Stimulated activated CD8-positive, alpha-beta memory T cell treated with anti-CD3 and anti-CD28 coated beads, Interleukin-4, amount 100 ng/mL, for 4 hours (primary cell): ENCODE measurements at places on chromosomes 5 and 9.

DNA sequence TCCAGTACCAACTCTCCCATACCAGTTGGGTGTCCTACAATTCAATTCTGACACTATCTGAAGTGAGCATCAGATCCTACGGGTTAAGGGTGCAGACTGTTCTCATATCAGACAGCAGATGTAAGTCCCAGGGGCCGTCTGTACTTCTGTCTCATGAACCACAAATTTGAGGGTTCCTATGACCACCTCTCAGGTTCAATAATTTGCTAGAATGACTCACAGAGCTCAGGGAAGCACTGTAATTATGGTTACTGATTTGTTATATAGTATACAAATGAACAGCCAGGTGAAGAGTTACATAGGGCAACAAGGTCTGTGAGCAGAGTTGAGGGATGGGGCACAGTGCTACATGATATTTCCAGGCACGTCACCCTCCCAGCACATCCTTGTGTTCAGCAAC is 499.1 kb downstream of the DMAC1 start:
- DNase-seq: no peak

DNA sequence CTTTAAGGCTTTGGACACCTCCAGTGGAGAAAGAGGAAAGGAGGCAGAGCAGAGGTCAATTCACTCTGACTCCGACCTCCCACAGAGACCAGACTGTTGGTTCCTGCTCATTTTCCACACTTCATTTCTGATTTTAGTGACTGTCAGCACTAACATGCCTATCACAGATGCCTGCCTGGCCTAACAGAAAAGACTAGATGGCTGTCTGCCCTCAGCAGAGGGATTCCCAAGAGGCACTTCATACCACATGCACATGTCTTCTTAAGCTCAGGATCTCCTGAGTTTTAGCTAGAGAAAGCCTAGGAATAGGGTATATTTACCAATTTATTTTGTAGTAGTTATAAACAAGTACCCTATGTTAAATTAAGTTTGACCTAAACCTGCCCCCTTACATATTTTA is 336.0 kb downstream of the ENC1 start:
- no peak for DNase-seq

DNA sequence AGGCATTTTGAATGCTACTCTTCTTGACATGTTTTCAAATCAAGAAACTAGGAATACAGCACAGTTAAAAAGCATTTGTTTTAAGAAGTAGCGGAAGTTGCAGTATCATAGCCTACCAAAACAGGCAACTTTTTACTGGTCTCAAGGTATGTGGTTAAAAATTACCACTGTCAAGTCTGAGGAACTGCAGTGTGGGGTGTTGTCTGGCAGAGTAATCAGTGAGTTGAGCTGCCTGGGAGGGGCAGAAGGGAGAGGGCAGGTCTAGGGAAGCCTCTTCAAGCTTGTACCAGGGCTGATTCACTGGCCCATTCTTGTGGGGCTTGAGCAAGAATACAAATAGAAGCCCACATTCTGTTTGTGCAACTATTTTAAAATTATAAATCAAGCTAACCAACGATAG is 42.4 kb upstream of the SV2C start:
- no peak for DNase-seq

- no peak for DNase-seq
Measured at GRCh38 chr5:114581136-114581535, 219.3 kb downstream of the KCNN2 start.

- no peak for DNase-seq
Measured at GRCh38 chr9:105978826-105979225, 284.5 kb downstream of the TMEM38B start.

- DNase-seq: no peak
Measured at GRCh38 chr9:90907790-90908189, 106.2 kb downstream of the SYK start.

GRCh38 chr9:127393645-127394044 is 3.3 kb upstream of the SLC2A8 start:
- DNase-seq: no peak

DNA sequence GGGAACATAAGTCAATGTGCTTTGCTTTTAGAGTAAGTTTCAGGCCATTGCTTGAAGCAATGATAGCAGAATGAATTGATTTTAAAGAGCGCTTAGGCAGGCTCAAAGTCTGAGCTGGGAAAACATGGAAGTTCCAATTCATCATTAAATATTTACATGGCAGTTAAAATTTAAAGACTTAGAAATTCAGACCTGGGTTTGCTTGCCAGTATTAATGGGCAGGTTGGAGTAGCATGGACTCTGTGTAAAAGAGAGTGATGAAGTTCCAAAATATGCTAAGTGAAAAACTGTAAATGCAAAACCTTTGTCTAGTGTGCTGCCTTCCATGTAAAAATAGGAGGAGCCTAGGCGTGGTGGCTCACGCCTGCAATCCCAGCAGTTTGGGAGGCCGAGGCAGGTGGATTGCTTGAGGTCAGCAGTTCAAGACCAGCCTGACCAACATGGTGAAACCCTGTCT is 48.3 kb upstream of the PIK3R1 start:
- DNase-seq: no peak

- no peak for DNase-seq
Measured at GRCh38 chr9:74824654-74825053, 63.1 kb downstream of the TRPM6 start.

GRCh38 chr5:113606298-113607134 is 93.0 kb downstream of the YTHDC2 start:
- DNase-seq: no peak

DNA sequence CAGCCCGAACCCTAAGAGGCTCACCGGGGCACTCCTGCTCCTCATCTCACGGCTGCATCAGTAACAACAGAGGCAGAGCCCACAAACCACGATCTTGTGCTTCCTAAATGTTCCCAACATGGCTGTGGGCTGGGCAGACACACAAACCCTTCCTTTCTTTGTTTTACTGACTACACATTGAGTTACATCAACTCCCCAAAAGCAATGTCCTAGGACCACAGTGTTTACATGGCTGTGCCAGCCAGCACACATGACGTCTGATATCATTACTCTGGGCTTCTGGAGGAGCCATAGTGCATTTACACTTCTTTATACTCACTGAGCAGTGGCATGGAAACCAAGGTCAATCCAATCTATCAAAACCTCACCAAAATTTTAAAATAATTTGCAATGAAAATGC is 101.4 kb downstream of the LHFPL2 start:
- no peak for DNase-seq

DNA sequence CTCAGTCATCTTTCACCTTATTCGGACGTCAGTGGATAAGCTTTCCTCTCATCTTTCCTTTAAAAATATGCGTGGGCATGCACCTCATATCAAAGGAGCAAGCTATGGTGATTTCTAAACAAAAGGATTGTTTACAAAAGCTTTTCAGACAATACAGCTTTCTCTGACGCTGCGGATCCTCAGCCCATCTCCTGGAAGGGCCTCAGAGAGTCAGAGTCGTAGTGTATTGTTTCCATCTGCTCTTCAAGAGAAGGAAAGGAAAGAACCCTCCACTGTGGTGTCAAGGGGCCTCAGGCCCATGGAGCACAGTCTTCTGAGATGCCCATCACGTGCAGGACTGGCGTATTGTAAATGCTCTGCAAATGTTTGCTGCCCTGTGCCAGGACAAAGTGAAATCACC is 163.4 kb upstream of the MAP1B start:
- DNase-seq: no peak

DNA sequence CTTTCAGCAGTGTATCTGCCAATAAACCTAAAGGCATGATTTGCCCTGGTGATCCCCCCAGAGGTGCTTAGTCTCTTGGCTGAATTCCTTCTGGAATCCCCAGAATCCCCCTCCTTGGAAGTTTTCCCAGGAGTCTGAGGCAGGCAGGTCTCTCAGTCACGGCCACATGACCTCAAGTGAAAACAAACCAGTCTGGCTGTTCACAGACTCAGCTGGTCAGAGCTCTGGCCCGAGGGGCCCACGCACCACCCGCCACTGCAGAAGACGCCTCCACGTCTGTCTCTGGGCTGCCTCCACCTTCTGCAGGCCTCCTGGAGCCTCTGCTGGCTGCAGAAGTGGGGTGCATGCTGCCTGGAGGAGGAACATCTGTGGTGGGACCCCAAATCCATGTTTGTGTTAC is 52.5 kb downstream of the HRH2 start:
- DNase-seq: no peak

DNA sequence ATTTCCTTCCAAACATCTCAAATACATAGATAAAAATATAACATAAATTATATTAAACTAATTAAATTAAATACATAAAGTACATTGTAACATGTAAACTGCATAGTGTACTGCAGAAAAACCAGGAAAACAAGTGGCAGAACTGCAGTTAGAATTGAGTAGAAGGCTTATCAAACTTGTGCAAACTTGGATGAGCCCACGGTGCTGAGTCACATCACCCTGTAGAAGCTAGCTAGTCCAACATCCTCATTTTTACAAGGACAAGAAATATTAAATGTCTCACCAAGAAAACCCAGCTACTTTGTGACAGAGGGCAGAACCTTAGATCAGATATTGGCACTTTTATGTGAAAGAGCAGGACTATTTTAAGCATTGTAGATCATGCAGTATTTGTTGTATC is 807.9 kb upstream of the NUDT12 start:
- no peak for DNase-seq

DNA sequence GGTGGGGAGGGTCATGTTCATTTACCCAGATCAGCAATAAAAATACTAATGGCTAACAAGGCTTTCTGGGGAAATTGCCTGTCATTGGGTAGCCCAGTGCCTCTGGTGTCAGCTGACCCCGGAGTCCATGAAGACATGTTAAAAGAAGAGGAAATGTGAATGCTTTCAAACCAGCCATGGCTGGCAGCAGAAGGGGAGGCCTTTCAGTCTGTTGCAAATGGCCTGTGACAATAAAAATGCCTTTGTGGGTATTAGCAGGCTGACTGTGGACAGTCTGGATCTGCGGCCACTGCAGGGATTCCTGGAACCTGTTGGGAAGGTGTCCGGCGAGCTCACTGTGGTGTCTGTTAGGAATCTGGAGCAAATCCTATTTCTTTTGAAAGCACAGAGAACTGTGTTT is 7.5 kb downstream of the ABL1 start:
- no peak for DNase-seq

DNA sequence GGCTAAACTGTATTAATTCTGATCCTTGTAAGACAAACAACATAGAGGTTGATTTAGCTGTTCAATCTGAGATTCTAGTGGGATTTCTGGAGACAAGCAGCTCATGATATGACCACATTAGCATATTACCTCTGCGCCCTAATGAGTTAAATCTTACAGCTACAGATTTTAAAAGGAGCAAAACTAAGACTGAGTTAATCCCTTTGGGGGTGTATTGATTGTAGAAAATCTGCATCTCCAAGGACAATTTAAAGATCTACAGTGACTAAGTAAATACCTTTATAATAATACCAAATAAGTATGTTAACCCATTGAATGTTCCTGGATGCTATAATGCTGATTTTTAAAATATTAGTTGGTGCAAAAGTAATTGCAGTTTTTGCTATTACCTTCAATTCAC is 33.2 kb downstream of the ADAMTSL1 start:
- DNase-seq: no peak
